Activated T-helper 1 cell treated with Interleukin-2 at 50 U/mL for 16 hours (primary cell): ENCODE measurements at places on chromosomes 4 and X.

DNA sequence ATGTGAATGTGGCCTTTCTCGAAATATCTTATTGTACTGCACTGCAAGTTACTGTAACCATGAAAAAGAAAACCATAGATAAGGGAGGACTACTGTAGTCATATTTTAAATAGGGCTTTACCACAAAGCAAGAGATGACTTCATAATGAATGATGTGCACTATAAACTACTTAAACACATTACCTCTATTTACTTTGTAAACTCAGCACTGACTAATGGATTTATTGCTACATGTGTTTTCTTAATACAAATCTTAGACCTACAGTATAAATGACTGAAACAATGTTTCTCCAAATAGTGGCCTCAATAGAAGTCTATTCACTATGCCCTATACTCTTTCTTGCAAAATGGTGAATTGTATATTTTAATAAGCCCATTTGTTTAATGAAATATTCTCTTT is 61.1 kb downstream of the HDX start:
- no peak for DNase-seq

DNA sequence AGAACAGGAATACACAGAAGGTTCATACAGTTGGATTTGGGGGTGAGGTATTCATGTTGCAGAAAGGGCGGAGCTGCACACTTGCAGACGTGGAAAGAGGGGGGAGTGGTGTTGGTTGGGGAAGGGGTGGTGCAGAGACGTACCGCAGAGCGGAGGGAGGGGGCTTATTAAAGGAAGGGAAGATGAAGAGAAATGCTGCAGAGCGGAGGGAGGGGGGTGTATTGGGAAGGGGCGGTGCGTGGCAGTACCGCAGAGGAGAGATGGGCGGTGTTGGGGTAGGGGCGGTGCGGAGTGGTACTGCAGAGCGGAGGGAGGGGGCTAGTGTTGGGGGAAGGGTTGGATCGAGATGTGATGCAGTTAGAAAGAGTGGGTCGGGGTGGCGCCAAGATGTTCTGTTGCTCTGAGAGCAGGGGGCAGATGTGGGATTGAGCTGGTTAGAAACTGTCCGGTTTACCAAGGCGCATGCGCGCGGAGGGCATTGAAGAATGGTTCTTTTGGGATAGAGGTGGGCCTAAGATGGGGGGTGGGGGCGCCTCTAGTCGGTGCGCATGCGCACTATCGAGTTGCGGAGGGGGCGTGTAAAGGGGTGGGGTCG is 900 bp downstream of the TRO start:
- DNase-seq, result no peak

- no peak for DNase-seq
Measured at GRCh38 chr4:163070023-163070422, 96.7 kb downstream of the NAF1 start.

GRCh38 chr4:792626-793092 is 33.3 kb downstream of the CPLX1 start:
- DNase-seq, result no peak

DNA sequence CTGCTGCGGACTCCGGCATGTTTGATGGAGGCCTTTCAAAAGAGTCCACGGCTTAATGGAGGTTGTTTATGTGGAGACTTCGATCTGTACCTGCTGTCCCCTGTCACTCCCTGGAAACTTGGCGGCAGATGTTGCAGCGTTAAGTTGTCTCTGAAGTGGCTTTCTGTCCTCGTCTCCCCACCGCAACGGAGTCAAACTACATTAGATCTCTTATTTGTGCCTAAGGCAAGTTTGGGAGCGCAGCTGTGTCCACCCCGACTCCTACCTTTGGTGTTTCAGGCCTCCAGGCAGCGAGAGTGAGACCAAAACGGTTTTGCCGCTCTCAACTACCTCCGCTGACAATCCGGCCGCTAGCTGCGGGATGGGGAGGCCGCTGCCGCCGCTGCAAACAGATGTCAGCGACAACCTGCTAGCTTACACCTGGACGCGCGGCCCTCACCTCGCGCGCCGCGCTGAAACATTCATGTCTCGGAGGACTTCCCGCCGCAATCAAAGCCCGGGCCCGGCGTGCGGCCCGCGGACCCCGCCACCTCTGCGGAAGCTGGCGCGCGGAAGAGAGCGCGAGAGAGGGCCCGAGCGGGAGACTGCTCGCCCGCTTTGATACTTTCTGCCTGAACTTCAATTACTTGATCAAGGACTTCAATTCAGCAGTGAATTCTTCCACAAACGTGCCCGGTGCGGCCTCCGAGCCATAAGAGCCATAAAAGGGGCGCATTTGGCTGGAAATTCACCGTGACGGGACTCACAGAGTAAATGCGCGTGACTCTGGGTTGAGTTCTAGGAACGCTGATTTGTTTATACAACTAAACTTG is 108.4 kb downstream of the ANTXR2 start:
- DNase-seq, result no peak

DNA sequence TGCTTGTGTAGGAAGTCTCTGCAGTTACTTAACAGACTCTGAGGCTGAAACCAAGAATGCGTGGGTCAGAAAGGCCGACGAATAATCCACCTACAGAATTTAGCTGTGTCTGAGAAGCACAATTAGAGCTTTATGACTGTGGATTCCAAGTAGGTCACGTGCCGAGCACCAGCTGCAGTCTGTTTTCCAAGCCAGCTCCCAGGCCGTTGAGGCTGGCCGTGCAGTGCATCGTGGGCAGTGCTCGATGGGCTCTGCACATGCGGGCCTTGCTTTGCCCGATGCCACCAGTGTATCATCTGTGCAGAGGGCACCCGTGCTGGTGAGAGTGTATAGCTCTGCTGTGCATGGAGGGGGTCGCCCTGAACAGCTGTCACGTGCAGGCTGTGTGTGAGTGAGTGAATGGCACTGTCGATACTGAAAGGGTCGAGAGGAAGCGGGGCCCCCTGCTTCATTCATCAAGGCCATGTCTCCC is 67.5 kb upstream of the CLDN34 start:
- DNase-seq, result no peak

GRCh38 chr4:146640465-146641061 is 1.9 kb downstream of the POU4F2 start:
- no peak for DNase-seq

- no peak for DNase-seq
Measured at GRCh38 chr4:76965866-76966579, 16.5 kb downstream of the SEPTIN11 start.

DNA sequence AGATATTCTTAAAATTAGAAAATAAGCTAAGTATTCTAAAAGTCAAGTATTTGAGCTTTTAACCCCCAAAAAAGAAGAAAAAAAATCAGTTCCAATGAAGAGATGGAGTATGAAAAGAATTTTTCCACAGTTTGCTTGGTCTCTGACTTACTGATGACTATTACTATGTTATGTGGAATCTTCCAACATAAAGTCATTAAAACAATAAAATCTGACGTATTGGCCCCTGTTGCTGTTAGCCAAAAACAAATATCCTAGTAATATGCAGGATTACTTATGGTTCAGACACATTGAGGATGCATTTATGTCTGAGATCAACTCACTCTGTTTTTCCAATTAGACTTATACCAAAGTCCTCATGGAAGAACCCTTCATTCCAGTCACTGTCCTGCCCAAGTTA is 517.2 kb upstream of the ADGRL3 start:
- no peak for DNase-seq

- no peak for DNase-seq
Measured at GRCh38 chr4:2786794-2787229, 6.1 kb upstream of the SH3BP2 start.

GRCh38 chrX:132665676-132666075 is 176.8 kb upstream of the MBNL3 start:
- DNase-seq, result no peak

GRCh38 chrX:9542106-9542760 is 77.4 kb downstream of the TBL1X start:
- no peak for DNase-seq

GRCh38 chrX:107537815-107538214 is 88.4 kb downstream of the FRMPD3 start:
- DNase-seq, result peak; percentile 0

DNA sequence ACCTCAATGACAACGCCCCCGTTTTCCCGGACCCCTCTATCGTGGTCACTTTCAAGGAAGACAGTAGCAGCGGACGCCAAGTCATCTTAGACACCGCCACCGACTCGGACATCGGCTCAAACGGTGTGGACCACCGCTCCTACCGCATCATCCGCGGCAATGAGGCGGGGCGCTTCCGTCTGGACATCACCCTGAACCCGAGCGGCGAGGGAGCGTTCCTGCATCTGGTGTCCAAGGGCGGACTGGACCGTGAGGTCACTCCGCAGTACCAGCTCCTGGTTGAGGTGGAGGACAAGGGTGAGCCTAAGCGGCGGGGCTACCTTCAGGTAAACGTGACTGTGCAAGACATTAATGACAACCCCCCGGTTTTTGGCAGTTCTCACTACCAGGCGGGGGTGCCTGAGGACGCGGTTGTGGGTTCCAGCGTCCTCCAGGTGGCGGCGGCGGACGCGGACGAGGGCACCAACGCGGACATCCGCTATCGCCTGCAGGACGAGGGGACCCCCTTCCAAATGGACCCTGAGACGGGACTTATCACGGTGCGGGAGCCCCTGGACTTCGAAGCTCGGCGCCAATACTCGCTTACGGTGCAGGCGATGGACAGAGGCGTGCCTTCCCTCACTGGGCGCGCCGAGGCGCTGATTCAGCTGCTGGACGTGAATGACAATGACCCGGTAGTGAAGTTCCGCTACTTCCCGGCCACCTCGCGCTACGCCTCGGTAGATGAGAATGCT is 2.2 kb downstream of the FAT4 start:
- no peak for DNase-seq

DNA sequence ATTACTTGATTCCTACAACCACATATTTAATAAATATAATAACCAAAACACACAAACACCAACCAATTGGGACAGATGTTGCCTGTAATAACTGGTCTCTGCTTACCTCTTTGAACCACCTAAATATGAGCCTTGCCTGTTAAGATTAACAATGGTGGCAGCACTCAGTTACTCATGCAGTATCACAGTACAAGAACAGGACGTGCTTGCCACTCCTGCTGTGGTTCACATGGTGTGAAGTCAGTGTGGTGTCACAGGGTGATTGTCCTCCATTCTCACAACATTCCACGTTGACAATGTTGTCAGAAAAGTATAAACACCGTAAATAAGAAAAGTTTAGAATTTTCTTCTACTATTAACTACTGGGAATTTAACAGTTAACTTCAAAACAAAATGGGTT is 365.0 kb downstream of the PPP3CA start:
- DNase-seq, result no peak

GRCh38 chr4:157978680-157979361 is 194.0 kb downstream of the GASK1B start:
- no peak for DNase-seq

- DNase-seq, result no peak
Measured at GRCh38 chr4:40992472-40993295, 221.7 kb downstream of the APBB2 start.

- DNase-seq, result no peak
Measured at GRCh38 chr4:150080875-150081274, 2.6 kb downstream of the DCLK2 start.

- DNase-seq, result no peak
Measured at GRCh38 chrX:18676470-18676869, 4.6 kb upstream of the RS1 start.

DNA sequence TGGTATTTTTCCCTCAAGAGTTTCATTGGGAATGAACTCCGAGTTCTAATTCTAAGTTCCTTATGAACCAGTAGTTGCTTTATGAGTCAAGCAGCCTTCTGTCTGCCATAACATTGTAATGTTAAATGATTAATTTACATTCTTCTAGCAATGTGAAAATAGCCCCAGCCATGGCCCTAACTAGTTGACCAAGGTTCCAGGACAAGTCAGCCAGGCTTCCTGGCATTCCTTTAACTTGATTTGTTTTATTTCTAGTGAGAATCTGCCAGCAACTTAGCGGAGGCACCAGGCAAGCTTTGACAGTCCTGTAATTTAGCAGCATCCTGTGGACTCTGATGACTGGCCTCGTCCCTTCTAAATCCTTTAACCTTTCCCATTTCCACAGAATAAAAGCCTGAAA is 69.0 kb downstream of the GLRA2 start:
- no peak for DNase-seq

DNA sequence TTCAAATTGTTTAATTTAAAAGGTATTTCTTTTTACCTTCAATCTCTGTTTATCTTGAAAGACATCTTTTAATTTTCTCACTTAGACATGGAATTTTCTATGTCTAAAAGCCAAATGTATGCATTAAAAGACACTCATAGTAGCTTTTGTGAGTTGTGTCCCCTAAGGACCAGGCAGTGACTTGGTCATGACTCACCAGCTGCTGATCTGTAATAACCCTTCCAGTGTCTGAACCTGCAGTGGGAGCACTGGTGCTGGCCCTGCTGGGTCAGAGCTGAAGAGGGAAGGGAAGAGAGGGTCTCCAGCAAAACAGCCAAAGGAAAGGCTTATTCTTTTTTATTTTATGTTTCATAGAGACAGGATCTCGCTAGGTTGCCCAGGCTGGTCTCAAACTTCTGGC is 31.1 kb upstream of the SH3D19 start:
- DNase-seq, result no peak

- no peak for DNase-seq
Measured at GRCh38 chrX:31293409-31293808, 221.6 kb upstream of the FTHL17 start.

- DNase-seq, result no peak
Measured at GRCh38 chrX:1928805-1929204, 313.9 kb downstream of the ASMT start.

GRCh38 chr4:73850261-73850970 is 2.7 kb upstream of the PF4V1 start:
- DNase-seq, result no peak

- DNase-seq, result no peak
Measured at GRCh38 chr4:68352791-68353190, 2.9 kb upstream of the YTHDC1 start.

DNA sequence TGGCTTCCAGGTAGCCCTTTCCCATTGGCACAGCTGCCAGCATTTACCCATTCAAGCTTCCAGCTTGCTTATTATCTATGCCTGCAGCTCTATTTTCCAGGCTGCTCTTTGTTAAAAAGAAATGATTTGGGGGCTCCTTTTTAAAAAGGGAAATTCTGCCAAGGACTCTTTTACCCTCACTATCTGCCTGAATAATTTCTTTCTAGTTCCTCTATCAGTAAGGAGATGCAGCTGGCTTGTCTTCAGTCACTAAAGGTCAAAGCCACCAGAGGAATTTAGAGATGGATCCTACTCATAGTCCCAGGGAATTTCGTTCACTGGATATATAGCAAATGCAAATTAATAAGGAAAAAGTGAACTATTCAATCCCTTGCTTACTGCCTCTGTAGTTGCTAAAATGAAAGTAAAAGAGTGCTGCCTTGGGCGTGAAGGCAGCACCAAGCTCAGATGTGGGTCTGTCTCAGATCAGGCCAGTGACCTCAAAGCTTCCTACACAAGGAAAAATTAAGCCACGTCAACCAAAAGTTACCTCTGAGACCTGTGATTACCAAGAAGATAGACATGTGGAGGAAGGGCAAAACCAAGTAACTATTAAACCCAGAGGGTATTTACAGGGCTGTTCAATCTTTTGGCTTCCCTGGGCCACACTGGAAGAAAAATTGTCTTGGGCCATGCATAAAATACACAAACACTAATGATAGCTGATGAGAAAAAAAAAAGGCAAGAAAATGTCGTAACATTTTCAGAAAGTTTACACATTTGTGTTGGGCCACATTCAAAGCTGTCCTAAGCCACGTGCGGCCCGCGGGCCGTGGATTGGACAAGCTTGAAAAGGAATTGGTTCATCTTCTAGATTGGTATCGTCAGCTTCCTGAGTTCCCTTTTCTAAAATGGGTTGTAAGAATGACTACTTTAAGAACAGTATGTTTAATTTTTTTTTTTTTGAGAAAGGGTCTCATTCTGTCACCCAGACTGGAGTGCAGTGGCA is 5.3 kb downstream of the ARSF start:
- no peak for DNase-seq
